Spinal cord (tissue), 10 donors: ENCODE measurements at places on chromosomes 7 and 10. TPM values are rescaled to one million over a fixed set of nuclear protein-coding genes. Genes with fewer than 3 reads are reported as not detected.

DNA sequence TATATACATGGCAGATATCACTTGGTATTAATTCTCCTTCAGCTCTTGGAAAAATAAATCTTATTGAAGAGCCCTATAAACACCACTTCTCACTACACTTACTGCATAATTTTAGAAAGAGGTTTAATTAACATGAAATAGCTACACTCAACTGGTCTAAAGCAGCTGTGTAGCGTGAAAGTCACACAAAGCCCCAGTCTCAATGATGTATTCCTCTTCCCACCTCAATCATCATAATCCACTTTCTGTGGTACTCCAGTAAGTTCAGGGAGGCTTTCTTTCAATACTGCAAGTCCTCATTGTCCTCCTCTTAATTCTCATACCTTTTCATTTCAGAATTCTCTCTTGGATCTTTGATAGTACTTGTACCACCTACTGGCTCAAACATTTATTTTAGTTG lies 688.0 kb downstream of the CNTNAP2 start:
- no peak for DNase-seq

GRCh38 chr10:126087796-126088505 lies 191.6 kb downstream of the FANK1 start:
- DNase-seq = no peak

DNA sequence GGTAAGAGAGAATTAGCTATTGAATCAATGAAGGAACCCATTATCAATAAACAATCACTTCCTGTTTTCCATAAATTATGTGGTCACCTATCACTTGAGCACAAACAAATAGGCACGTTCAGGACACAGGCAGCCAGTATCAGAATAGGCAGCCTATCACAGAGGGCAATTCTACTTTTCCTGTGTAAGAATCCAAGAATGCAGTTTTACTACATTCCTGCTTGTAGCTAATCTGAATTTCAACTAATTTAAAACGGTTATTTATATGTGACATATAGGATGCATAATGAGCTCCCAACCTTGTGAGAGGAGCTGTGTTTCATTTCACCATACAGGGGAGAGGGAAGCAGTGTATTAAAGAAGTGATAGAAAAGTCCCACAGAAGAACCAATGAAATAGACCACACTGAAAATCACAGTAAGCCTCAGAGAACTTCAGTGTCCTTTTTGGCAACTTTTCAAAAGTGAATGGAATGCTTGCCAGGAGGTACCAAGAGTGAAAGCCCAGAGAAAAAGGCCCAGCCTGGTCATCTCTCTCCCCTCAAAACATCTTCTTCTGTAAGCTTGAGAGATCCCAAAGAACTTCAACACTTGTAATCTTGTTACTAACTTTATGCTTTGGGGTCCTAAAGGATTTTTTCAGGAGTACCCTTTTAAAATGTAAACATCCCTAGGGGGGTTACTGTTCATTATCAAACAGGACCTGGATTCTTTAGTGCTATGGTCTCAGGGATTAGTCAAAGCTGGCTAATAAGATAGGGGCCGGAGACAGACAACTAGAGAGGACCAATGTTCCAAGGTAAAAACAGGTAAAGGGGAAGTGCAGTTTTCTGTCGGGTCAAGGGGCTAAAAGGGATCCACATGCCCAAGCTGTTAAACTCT lies 1.3 kb downstream of the IMMP2L start:
- peak; percentile 7 for DNase-seq

DNA sequence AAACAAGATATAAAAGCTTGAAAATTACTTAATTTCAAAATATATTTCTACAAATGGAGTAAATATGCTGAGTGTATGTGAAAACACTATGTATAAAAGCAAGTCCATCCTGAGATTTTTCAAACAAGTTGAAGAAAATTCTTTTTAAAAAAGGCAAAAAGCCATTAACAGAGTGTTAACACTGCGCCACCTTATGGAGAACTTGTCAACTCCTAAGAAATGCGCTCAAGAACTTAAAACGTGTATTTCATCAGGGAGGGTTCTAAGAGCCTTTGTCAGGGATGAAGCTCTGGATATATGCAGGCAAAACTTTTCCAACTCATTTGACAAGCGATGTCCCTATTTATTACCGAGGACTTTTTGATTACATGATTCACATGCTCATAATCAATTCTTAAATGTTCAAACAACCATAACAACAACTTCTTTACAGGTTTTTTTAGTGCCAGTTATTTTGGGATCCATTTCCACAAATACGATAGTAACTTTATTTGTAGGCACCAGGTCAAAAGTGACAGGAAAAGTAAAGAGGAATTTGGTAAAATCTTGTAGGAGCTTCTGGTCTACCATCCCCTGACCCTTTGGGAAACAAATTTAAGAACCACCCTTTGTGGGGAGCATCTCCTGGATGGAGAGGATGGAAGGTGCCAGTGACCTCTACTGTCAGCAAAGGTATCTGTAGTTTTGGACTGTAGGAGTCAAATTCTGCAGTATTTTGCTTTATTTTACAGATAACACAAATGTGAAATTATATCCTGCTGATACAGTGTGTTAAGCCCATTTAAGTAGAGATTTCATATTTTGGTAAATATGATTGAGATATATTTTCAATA lies 23.2 kb downstream of the CALCR start:
- DNase-seq = peak; percentile 43

DNA sequence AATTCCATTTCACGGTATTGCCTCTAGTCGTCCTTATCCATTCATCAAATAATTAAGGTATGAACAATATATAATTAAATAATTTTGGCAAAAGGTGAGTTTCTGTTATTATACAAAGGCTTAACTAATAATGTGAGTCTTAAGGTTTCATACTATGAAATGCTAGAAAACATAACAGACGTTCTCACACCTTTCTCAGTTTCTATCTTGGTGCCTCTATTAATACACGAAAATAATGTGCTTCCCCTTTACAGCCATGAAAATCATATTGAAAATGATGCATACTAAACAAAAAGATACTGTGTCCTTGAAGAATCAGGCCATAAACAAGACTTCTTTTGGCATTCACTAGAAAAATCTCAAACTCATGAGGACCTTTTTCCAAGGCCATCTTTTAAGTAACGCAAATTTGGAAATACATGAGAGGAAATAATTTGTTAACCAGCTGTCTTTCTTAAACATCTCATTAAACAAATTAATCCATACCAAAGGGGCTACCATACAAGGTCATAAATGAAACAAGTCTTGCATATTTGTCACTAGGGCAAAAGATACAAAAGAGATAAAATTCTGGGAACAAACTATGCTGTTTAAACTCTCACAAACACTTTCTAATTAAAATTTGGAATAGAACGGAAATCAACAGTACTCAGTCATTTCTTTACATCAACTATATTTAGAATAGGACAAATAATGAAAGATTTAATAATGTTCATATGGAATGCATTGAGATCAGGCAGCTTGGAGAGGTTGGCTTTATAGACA lies 53.9 kb upstream of the CAV2 start:
- no peak for DNase-seq

DNA sequence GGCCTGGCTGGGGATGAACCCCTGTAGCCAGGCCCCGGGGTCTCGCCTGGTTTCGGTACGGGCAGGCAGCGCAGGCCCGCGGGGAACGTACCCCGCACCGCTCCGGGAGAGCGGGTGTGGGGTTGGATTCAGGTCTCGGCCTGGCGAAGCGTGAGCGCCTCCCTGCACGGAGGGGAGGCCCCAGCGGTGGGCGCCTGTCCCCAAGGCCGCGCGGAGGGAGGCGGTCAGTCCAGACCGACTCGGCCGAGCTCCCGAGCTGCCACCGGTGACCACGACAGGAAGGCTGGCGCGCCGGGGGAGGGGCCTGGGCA lies 378 bp upstream of the INPP5F start:
- DNase-seq = no peak

- no peak for DNase-seq
Measured at GRCh38 chr10:33129996-33130386, 172.0 kb upstream of the ITGB1 start.

DNA sequence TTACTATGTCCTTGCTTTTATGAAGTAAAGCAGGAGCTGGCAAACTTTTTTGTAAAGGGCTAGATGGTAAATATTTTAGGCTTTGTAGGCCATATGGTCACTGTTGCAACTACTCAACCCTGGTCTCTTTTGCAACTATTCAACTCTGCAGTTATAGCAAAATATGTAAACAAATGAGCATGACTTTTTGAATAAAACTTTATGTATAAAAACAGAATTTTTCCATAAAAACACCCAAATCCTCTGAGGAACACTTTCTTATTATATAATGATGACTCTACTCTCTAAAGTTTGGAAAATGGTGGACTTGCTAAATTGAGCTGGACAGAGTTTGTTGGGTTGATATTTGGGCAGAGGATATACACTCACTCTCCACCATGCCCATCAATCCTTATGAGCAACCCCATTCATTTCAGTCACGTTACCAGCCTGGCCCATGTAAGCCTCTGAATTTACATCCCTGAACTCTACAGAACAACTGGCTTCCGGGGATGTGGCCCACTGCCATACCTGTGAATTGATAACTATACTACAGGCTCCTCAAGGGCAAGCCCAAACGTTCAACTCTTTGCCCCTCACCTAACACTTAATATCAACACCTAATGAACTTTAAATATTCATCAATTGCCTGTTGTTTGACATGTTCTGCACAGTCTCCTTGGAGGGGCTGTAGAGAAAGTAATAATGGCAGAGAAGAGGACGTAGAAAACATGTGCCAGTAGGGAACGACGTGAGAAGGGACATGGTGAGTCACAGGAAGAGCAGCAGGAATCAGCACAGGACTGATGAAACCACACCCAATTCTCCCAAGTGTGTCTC lies 37.6 kb downstream of the SGMS1 start:
- DNase-seq = no peak

DNA sequence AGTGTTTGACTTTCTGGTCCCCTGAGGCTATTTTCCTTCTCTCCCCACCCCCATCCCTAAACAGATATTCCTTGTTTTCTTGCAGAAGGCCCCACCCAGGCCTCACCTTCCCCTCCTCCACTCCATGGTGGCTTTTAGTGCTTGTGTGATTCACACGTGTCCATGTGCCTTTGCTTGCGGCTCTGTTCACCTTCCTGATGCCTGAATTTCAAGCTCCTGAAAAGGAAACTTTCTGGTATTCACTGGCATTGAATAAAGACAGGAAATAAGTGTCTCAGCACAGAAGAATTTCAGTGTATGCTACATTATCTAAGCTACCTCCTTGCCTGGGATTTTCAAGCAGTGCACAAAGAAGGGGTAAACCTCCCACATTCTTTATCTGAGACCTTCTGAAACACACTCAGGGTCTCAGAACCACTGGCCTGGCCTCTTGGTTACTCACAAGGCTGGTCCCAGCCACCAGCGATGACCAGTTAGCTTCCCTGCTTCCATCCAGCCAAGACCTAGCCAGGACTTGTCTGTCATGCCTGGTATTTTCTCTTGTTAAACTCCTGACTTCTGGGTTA lies 17.2 kb upstream of the UBE2H start:
- DNase-seq = no peak

DNA sequence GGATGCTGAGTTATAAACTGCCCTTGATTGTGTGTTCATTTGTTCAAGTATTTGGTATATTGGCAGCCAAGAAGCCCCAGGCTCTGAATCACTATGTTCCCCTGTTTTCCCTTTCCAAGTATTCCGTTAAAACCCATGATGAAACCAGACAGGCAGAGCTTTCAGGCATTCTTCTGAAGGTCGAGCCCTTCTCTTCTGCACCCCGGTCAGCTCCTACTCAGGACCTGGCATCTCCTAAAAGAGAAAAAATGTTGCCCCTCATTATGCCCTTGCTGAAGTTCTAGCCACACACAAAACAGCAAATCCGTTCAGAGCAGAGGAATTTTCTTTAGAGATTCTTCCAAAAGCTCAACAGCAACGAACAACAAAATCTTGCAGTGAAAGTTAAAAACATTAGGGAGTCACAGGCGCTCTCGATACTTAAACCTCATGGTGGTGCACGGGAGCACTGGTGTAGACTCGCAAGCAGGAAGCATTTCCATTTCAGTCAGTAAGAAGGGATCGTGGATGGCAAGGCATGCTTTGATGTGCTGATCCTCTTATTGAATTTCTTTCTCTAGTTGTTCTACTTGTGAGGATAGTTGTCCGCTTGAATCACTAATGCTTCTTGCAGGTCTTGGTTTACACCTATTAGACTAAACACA lies 264.9 kb downstream of the SKIDA1 start:
- DNase-seq = peak; percentile 68

- DNase-seq = no peak
Measured at GRCh38 chr10:86246279-86246940, 120.2 kb downstream of the GRID1 start.

- DNase-seq = peak; percentile 79
Measured at GRCh38 chr7:38535073-38535472, 96.1 kb downstream of the AMPH start.

DNA sequence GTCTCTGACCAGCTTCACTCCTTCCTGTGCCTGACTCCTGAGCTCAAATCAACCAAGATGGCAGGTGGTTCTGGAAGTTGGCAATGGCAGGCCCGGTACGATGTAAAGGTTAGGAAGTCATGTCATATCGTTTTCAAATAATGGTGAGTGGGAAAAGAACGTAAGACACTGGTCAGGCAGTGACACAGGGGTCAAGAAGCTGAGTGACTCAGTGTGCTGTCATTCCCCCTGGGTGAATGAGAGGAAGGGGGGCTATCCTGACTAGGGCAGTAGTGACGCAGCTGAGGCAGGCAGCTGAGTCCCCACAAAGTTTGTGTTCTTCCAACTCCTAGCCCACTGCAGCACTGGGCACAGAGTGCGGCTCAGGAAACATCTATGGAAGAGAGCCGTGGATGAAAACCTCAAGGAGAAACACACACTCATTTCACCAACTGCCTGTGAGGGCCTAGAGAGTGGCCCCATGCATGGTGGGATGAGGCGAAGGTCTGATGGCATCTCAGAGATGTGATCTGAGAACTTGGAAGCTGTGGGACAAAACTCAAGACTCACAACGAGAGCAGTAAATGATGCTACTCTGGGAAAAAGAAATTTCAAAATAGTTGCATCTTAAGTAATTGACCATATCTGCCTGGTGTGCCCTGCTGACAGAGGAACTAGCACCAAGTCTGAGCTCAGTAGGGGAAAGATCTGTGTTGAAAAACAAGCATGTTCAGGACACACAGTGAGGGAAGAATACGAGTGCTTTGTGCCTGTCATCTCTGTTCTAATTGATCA lies 23.2 kb downstream of the CREB3L2 start:
- no peak for DNase-seq

DNA sequence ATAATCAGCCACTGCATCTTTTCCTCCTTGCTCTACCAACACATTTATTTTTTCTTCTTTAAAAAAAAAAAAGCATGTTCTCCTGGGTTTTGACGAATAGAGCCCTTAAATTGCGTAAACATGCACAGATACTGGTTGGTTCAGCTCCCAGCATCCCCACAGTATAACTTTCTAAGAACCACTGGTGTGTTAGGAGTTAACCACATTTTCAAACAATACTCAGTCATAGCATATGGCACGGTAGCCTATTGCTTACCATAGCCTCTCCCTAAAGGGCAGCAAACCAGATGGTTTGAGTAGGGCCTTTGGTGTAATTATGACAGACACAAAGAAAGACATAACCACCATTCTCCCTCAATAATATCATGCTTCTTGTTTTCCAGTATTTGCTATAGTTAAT lies 145.0 kb downstream of the LRRC4 start:
- no peak for DNase-seq

- no peak for DNase-seq
Measured at GRCh38 chr7:156612930-156613329, 27.6 kb upstream of the RNF32 start.

GRCh38 chr7:118845791-118846190 lies 621.3 kb downstream of the ANKRD7 start:
- no peak for DNase-seq

- DNase-seq = no peak
Measured at GRCh38 chr10:22604344-22605126, 109.8 kb downstream of the PIP4K2A start.

Gene PRKAG2
- total RNA-seq = 46.1 TPM

Gene PRSS58
- not detected for total RNA-seq

Gene FOXP2
- 18.0 TPM for total RNA-seq

Gene SDK1
- total RNA-seq = 11.6 TPM

Gene RET
- 9.5 TPM for total RNA-seq

Gene PNLIPRP1
- total RNA-seq = not detected

Gene DLX5
- total RNA-seq = not detected
